ENCODE measurements at places on chromosomes 3 and 15. TPM values are rescaled to one million over a fixed set of nuclear protein-coding genes. Genes with fewer than 3 reads are reported as not detected.

TAGLN3 gene
- 0.87 TPM for total RNA-seq

PXK gene
- 54.4 TPM for total RNA-seq

GREM1 gene
- total RNA-seq: 141 TPM

RAB43 gene
- 28.0 TPM for total RNA-seq

SMCO1 gene
- total RNA-seq: not detected

SENP5 gene
- total RNA-seq: 35.2 TPM

MAGEL2 gene
- 0.50 TPM for total RNA-seq

MB21D2 gene
- 6.1 TPM for total RNA-seq

ATP13A3 gene
- total RNA-seq: 419 TPM

APOD gene
- 1.6 TPM for total RNA-seq

MUC20 gene
- 0.50 TPM for total RNA-seq

WNT5A gene
- total RNA-seq: 3.6 TPM

HTR3D gene
- total RNA-seq: not detected

TTLL13 gene
- not detected for total RNA-seq

ITPKA gene
- 5.5 TPM for total RNA-seq

ABI3BP gene
- total RNA-seq: 21.2 TPM

TGM5 gene
- not detected for total RNA-seq

ROBO1 gene
- 67.2 TPM for total RNA-seq

CCPG1 gene
- total RNA-seq: 62.7 TPM

RSRC1 gene
- 36.4 TPM for total RNA-seq

ST3GAL6 gene
- total RNA-seq: 0.99 TPM

MYO5C gene
- total RNA-seq: 0.58 TPM

PRR20G gene
- total RNA-seq: not detected

OSTN gene
- total RNA-seq: 0.44 TPM

ST8SIA2 gene
- total RNA-seq: not detected

SUSD5 gene
- total RNA-seq: 2.5 TPM

TF gene
- 0.17 TPM for total RNA-seq
